CD4-positive, alpha-beta T cell treated with Interleukin-21 for 1 hour (primary cell): ENCODE measurements at places on chromosomes 11 and 22.

DNA sequence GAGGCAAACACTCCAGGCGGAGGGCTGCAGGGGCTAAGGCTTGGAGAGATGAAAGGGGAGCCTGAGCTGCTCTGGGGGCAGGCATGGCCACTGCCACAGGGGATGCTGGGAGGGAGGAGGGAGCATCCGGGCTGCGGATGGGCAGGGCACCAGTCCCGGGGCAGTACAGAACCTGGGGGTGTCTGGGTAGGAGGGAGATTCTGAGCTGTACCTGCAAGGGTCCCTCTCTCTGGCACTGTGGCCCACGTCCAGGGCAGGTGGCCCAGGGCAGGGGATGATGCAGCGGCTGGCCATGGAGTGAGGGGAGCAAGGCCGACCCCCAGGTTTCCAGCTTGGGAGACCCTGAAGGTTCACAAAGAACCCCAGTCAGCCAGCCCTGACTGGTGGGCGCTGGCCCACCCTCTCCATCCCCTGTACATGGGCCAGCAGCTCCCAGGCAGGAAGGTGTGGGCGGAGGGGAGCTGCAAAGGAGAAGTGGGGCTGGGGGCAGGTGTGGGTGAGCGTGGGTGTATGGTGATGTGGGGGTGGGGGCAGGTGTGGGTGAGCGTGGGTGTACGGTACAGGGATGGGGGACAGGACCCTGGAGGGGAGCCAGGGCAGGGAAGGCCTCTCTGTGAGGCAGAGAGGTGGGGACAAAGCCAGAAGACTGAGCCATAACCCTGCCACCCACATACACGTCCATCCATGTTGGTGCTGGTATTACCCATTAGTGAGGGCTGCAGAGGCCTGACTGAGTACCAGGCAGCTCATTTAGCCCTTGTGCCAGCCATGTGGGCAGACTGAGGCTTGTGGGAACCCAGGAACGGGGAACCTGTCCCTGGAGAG lies 2.2 kb upstream of the TNFRSF13C start:
- no peak for DNase-seq

DNA sequence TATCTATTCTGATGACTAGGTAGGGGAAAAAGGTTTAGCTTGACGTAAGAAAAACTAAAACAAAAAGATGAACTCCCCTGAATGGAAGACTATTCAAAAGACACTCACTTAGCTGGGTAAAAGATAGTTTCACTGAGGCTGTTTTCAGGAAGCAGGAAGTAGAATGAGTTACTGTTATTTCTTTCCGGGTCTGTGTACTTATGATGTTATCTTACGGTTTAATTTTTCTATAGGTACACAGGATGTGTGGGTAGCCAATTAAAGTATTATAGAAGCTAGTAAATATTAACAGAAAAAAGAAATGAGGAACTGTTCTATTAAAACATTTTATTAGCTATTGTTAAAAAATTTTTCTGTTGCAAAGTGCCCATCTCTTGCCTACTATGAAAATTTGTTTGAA lies 45.8 kb upstream of the MMP7 start:
- DNase-seq = peak; percentile 13

- no peak for DNase-seq
Measured at GRCh38 chr11:19890308-19890707, 177.7 kb downstream of the NAV2 start.

DNA sequence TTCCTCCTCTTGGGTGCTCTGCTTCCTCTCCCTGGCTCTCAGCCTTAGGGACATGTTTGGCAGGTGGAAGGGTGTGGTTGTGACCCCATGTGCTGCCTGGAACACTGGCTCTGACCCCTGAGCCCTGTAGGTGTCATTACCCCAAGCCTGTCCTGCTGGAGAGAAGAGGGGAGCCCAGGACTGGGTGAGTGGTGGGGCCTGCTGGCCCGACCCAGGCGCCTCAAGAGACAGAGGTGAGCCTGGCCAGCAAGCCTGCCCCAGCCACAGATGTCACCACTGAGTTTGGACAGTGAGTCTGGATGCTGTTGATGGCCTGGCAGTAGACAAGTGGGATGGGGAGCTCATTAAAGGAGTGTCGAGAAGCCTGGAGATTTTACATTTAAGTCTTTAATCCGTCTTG lies 1112.2 kb downstream of the BRD1 start:
- no peak for DNase-seq

GRCh38 chr22:46979506-46979905 lies 217.1 kb downstream of the TBC1D22A start:
- DNase-seq = no peak

GRCh38 chr22:23553924-23554870 lies 25.9 kb downstream of the IGLL1 start:
- DNase-seq = no peak

- DNase-seq = peak; percentile 74
Measured at GRCh38 chr11:57566005-57566904, 1.2 kb downstream of the UBE2L6 start.

DNA sequence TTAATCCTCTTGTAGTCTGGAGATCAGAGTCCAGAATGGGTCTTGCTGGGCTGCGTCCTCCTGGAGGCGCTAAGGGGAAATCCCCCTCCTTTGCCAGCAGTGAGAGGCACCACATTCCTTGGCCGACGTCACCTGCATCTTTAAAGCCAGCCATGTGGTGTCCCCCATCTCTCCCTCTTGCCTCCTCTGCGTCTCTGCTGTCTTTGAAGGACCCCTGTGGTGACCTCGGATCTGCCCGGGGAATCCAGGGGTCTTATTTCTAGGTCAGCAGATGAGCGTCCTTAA lies 27.2 kb upstream of the PARVB start:
- DNase-seq = no peak

- DNase-seq = no peak
Measured at GRCh38 chr11:92607969-92608722, 361.3 kb upstream of the MTNR1B start.
